ENCODE measurements at places on chromosomes 11 and 22. TPM values are rescaled to one million over a fixed set of nuclear protein-coding genes. Genes with fewer than 3 reads are reported as not detected.

The CCDC73 gene
- not detected for total RNA-seq

DNA sequence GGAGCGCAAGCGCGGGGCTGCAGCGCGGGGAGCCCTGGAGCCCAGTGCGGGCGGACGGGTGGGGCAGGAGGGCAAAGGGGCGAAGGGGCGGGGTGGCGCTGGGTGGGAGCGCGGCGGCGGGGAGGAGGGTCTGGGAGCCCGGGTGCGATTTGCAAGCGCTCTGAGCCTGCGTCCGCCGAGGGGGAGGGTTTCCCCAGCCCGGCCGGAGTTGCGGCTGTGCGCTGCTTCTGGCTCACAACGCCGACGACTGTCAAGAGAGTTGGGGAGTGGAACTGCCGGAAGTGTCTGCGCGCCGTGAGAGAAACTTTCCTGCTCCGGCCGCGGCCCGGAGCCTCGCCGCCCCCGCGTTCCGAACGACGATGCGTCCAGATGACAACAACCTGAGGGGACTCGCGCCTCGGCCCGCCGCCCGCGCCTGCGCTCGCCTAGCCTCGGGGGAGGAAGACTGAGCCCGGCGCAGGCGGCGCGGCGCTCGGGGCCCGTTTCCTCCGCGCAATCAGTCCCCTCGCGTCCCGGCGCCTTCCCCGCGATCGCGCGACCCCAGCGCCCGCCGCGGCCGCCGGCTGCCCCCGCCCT lies at the start of gene ARHGAP42:
Gene ARHGAP42, plus strand, starts transcription at position 235 of the 576 bp plus-strand sequence. CDS start 391 bp downstream, outside the sequence.
- H3K27me3 ChIP-seq, result no peaks in the 10 kb centered on the region
- DNase-seq, result no peak
- H3K36me3 ChIP-seq, result no peaks in the 10 kb centered on the region
- H3K27ac ChIP-seq, result no peak within 1 kb of the TSS

The OR6A2 gene
- total RNA-seq, result not detected

The OR5AL1 gene
- not detected for total RNA-seq

- no peak for DNase-seq
- no peak overlapping the region for H3K27ac ChIP-seq
- peaks cover 11% of the 10 kb centered on the region for H3K4me1 ChIP-seq
These were observed 4.9 kb downstream of the SSH3 start for GRCh38 chr11:67308031-67308866.

GRCh38 chr11:36376009-36376887 lies 80.2 kb downstream of the PRR5L start:
- H3K27me3 ChIP-seq, result no peaks in the 10 kb centered on the region
- no peaks in the 10 kb centered on the region for H3K36me3 ChIP-seq

- peak overlapping the region; percentile 70 for H3K27ac ChIP-seq
- no peaks in the 10 kb centered on the region for H3K36me3 ChIP-seq
- H3K4me1 ChIP-seq, result peaks cover 9% of the 10 kb centered on the region
- DNase-seq, result peak; percentile 27
- H3K27me3 ChIP-seq, result no peaks in the 10 kb centered on the region
- H3K4me3 ChIP-seq, result peak overlapping the region; percentile 69
These were observed 889 bp upstream of the DMC1 start for GRCh38 chr22:38570779-38571364.

GRCh38 chr11:61846362-61847020 lies 18.4 kb downstream of the FADS2 start:
- no peaks in the 10 kb centered on the region for H3K36me3 ChIP-seq
- no peaks in the 10 kb centered on the region for H3K4me1 ChIP-seq
- no peak overlapping the region for H3K27ac ChIP-seq
- no peak for DNase-seq
- no peak overlapping the region for H3K4me3 ChIP-seq

- no peak overlapping the region for H3K27ac ChIP-seq
- H3K4me1 ChIP-seq, result peaks cover 7% of the 10 kb centered on the region
- no peak for DNase-seq
These were observed 24.4 kb downstream of the FADS3 start for GRCh38 chr11:61866958-61867343.

DNA sequence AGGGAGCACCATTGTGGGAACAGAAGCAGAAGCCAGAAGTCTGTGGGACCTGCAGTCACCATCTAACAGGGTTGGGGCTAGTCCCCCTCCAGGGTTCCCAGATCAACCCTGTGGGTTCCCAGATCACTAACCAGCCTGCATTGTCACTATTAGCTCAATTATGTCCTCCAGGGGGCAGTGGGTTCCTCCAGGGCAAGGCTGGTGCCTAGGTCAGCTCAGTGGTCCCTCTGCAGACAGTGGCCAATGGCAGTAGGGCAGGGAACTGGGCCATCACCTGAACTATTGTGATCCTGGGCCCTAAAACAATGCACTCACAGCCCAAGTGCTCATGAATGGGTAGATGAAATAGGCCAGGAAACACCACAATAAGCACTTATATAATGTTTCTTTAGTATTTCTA lies 18.8 kb upstream of the PRSS23 start:
- no peak overlapping the region for H3K27ac ChIP-seq
- DNase-seq, result no peak
- no peaks in the 10 kb centered on the region for H3K36me3 ChIP-seq

The PNPLA5 gene
- total RNA-seq, result not detected

DNA sequence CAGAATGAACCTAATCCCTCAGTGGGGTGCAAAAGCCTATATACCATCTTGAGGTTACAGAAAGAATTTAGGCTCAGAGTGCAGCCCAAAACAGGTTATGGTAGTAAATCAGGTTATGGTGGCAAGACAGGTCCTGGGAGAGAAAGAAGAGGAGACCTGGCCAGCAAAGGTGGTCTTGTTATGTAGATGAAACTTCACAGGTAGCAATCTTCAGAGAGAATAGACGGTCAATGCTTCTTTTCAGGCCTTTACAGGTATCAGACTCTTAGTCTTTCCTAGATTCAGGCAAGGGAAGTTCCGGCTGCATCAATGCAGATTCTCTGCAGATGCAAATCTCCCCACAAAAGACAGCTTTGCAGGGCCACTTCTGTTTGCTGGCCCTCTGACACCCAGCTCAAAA lies 45.8 kb upstream of the SORL1 start:
- no peaks in the 10 kb centered on the region for H3K36me3 ChIP-seq
- H3K4me3 ChIP-seq, result no peak overlapping the region
- no peaks in the 10 kb centered on the region for H3K27me3 ChIP-seq
- H3K4me1 ChIP-seq, result no peaks in the 10 kb centered on the region
- H3K27ac ChIP-seq, result no peak overlapping the region

DNA sequence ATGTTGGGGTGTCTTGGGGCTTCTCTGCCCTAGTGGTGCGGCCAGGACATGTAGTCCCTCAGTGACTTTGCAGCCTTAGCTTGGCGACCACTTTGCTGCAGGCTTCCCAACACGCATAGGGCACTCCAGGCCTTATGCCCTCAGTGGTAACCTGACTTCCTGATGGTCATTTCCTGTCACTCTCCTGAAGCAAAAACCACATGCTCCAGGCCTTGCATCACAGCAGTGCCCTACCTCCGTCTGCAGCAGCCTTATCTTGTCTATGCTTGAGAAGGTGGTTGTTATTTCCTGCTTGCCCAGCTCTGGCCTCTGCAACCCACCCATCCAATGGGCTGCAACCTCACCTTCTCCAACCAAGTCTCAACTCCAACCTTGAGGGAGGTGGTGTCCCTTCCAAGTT lies 33.4 kb upstream of the PISD start:
- H3K27me3 ChIP-seq, result no peaks in the 10 kb centered on the region
- H3K36me3 ChIP-seq, result peaks cover 13% of the 10 kb centered on the region
- no peaks in the 10 kb centered on the region for H3K4me1 ChIP-seq

The NLRP14 gene
- total RNA-seq, result not detected

DNA sequence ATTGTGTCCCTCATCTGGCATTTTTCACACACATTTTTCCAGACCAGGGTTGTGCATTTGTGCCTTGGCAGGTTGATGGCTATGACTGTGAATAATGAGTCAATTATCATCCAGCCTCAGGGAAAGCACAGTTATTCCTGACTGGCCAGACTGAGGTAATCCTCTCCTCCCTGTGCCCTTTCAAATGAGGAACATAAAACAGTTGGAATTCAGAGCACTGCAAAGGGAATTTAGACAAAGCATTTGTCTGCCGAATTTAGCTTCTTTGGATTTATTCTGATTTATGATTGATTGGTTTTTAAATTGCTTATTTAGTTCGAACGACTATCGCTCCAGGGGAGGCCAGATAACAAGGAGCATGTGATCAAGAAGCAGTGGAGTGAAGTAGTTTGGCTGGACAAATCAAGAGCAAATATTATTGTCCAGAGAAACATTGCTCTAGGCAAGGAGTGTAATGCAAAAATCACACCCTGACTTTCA lies 30.8 kb upstream of the RAG2 start:
- no peaks in the 10 kb centered on the region for H3K4me1 ChIP-seq
- DNase-seq, result no peak
- no peaks in the 10 kb centered on the region for H3K36me3 ChIP-seq

DNA sequence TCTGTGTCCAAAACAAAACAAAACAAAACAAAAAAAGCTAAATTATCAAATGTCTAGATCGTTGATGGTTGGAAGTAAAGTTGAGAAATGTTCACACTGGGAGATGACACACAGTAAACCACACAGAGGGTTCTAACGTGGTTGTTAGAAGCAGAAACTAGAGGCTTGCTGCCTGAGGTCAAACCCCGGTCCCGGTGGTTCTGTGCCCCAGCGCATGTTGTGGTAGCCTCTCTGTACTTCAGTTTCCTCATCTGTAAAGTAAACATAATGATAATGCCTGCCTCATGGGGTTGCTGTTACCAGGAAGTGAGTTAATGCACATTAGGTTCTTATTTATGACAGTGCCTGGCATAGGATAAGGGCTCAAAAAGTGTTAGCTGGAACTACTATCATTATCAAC lies 33.4 kb downstream of the PPARA start:
- peaks cover 8% of the 10 kb centered on the region for H3K36me3 ChIP-seq
- no peak overlapping the region for H3K27ac ChIP-seq

DNA sequence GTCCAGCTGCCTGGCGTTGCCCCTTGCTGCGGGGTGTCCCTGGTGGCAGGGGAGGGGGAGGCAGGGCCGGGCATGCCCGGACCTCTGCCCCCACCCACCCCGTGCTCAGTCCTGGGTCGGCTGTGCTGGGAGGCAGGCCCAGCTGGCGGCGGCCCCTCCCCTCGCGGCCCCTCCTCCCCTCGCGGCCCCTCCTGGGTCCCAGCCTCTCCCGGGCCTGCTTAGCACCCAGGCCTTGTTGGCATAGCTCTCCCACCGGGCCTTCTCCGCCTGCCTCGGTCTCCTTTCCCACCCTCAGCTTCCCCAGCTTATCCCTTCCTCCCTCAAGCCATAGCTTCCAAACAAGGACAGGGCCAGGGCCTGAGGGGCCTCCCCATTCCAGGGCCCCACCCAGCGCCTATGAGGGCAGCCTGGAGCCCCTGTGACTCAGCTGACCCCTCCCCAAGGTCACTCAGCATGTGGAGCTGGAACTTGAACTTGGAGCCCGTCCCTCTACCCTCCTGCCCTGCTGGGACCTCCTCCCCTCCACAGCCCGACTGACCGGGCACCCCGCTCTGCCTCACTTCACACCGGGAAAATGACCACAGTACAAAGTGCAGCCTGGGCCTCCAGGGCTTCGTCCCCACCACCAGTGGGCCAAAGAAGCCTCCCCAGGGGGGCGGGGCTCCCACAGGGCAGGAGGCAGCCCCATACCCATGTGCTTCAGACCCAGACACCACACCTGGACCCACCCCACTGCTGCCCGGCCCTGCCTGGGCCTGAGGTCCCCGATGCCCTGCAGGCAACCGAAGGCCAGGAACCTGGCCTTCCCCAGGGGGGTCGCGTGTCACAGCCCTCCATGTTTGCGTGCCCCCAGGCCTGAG lies 1.2 kb downstream of the EPS8L2 start:
- no peaks in the 10 kb centered on the region for H3K4me1 ChIP-seq
- H3K27me3 ChIP-seq, result peaks cover 58% of the 10 kb centered on the region
- DNase-seq, result no peak
- no peak overlapping the region for H3K27ac ChIP-seq
- H3K4me3 ChIP-seq, result no peak overlapping the region

GRCh38 chr11:27237643-27238042 lies 125.4 kb downstream of the CCDC34 start:
- H3K4me3 ChIP-seq, result no peak overlapping the region
- peaks cover 7% of the 10 kb centered on the region for H3K27me3 ChIP-seq
- no peak for DNase-seq
- H3K36me3 ChIP-seq, result no peaks in the 10 kb centered on the region

DNA sequence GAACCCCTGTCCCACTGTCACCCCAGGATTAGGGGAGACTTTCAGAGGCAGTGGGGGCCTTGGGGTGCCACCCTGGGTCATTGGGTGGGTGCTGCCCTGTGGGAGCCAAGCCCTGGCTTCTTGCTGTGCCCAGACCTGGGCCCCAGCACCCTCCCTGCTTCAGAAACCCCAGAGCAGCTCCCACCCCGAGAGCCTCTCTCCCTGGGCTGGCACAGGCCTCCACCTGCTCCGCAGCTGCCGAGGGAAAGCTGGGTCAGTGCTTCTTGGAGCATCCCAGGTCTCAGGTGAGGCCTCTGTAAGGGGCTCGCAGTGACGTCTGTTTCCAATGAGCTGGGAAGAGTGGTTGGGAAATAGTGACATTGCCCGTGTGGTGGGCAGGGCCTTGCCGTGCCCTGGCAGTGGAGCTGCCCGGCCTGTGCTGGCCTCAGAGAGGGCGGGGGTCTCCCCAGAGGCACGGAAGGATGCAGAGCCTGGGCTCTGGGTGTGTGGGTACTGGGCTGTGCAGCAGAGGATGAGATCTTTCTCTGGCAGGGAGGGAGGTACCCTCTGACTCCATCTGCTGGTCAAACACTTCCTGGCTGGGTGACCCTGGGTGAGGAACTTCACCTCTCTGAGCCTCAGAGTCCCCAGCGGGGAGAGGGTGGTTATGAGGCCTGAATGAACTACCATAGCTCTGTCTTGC lies 23.0 kb downstream of the C22orf23 start:
- DNase-seq, result no peak
- no peak overlapping the region for H3K4me3 ChIP-seq
- no peaks in the 10 kb centered on the region for H3K4me1 ChIP-seq
- H3K27me3 ChIP-seq, result no peaks in the 10 kb centered on the region

DNA sequence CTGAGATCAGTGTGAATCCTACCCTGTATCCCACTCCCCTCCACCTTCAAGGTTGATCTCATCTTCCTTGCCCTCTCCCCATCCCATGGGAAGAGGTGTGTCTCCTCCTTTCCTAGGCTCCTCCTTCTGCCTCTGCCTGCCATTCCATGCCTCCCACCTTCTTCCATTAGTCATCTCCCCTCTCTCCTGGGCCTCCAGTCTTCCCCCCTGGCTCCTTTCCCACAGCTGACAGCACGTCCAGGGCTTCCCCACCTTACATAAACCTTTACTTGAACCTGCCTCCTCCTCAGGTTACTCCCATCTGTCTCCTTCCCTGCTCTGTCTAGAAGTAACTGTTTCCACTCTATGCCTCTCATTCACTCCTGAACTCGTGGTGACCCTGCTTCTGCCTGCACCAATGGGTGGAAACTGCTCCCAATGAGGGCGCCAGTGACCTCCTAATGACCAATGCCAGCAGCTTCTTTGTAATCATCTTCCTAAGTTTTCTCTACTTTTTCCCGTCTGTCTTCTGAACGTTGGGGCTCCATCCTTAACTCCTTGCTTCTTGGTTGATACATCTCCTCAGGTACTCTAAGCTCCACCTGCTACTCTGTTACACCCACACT lies 266.9 kb upstream of the NARS2 start:
- no peak overlapping the region for H3K27ac ChIP-seq
- no peaks in the 10 kb centered on the region for H3K36me3 ChIP-seq
- H3K4me1 ChIP-seq, result no peaks in the 10 kb centered on the region
- DNase-seq, result no peak
- H3K4me3 ChIP-seq, result no peak overlapping the region
- no peaks in the 10 kb centered on the region for H3K27me3 ChIP-seq
